ENCODE measurements at places on chromosomes 13 and 19. TPM values are rescaled to one million over a fixed set of nuclear protein-coding genes. Genes with fewer than 3 reads are reported as not detected.

The CD209 gene
- total RNA-seq = not detected

The PCDH9 gene
- total RNA-seq = 0.63 TPM

GRCh38 chr19:19053508-19054314 is 10.1 kb upstream of the SLC25A42 start:
- peak; percentile 36 for DNase-seq
- no peak overlapping the region for H3K27ac ChIP-seq
- no peaks in the 10 kb centered on the region for H3K4me1 ChIP-seq
- no peaks in the 10 kb centered on the region for H3K27me3 ChIP-seq
- H3K4me3 ChIP-seq = no peak overlapping the region
- peaks cover 32% of the 10 kb centered on the region for H3K36me3 ChIP-seq

DNA sequence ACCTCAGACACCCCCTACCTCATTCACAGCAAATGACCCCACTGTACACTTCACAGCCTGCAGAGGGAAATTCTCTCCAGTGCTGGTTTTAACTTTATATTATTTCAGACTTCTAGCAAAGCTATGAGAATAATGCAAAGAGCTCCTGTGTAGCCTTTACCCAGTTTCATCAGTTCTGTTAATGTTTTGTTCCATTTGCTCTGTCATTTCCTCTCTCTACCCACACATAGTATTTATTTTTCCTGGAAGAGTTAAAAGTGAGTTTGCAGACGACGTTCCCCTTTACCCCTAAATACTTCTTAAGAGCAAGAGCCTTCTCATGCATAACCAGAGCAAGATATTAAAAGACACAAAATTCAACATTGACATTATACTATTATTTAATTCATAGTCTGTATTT is 49.9 kb upstream of the ADGRE1 start:
- DNase-seq = no peak
- no peaks in the 10 kb centered on the region for H3K27me3 ChIP-seq
- no peaks in the 10 kb centered on the region for H3K4me1 ChIP-seq
- H3K36me3 ChIP-seq = no peaks in the 10 kb centered on the region
- H3K4me3 ChIP-seq = no peak overlapping the region

GRCh38 chr13:88866195-88866594 is 1195.0 kb downstream of the SLITRK5 start:
- H3K36me3 ChIP-seq = no peaks in the 10 kb centered on the region
- H3K4me1 ChIP-seq = no peaks in the 10 kb centered on the region
- H3K4me3 ChIP-seq = no peak overlapping the region
- peak; percentile 46 for DNase-seq
- no peaks in the 10 kb centered on the region for H3K27me3 ChIP-seq

DNA sequence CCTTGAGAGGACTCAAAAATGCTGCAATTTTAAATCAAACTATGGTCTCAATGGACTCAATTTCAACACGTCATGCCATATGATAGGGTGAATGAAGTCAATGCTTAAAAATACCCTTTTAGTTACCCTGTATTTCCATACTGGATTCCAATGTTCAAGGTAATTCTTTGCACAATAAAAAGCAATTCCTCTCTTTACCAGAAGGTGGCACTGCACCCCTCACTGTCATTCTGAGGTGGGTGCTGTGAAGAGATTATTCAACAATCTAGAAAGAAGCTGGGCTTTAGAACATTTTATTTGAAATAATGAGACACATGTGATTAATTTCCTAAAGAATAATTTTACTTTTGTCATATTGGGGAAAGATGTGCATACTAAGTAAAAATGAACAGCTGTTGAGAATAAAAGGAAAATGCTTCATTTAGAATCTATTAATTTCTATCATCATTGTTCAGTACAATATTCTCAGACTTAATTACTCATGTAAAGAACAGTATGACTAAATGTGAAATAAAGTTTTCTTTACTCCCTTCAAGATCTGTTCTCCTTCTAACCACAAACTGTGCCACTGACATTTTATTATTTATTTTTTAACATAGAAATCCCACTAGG is 789.1 kb downstream of the GPC5 start:
- no peaks in the 10 kb centered on the region for H3K4me1 ChIP-seq
- DNase-seq = peak; percentile 46
- H3K4me3 ChIP-seq = no peak overlapping the region

All from PC-3 (cell line).